ENCODE measurements at places on chromosomes 6 and 20.

DNA sequence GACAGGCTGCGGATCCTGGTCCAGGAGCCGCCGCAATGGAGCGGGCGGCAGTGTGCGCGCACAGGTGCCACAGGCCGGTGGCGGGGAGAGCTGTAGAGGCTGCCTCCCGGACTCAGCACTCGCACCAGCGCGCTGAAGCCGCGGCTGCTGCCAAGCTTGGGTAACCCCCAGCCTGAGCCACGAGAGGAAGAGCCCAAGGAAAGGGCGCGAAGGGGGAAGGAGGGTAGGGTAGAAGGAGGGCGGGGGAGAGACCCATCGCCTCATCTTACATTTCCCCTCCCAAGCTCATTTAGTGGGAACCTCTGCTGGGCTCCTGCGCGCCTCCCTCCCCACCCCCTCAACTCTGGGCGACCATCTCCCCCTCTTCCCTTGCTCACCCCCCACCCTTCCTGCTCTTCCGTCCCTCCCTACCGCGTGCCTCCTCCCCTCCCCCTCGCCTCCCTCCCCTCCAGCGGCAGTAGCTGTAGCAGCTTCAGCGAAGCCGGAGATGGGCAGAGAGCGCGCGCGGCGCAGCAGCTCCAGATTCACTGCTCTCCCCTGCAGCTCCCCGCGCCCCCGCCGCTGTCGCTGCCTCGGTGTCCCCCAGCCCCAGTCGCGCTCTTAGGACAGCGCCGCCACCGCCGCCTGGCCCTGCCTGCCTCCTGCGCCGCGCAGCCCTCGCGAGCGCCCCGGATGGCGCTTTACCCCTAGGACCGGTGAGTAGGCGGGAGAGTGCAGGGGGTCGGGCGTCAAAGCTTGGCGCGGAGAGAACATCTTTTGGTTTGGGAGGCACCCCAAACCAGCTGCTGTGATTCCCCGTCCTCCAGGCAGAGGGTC, at the start of gene FUT9:
FUT9 (plus strand) TSS at position 457 of the 816 bp plus-strand sequence. CDS start 187,182 bp downstream, outside the sequence.
- DNase-seq, result no peak

DNA sequence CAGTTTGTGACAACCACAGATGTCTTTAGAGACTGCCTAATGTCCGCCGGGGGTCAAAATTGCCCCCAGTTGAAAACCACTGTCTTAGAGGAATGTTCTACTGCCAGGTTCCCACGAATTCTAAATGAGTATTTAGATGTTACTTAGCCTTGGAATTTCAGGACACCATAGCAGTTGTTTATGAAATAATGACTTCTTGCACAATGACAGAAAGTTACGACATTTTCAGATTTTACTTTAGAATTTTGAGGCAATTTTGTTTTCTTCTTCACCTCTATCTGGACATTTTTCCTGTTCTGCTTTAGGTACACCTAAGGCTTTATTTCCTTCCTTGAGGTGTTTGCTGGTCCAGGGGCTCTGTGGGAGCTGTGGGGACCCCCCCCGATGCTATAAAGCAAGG, 83.4 kb downstream of the CCDC170 start:
- no peak for DNase-seq

- DNase-seq, result no peak
Measured at GRCh38 chr20:46592580-46593362, 42.3 kb upstream of the OCSTAMP start.

DNA sequence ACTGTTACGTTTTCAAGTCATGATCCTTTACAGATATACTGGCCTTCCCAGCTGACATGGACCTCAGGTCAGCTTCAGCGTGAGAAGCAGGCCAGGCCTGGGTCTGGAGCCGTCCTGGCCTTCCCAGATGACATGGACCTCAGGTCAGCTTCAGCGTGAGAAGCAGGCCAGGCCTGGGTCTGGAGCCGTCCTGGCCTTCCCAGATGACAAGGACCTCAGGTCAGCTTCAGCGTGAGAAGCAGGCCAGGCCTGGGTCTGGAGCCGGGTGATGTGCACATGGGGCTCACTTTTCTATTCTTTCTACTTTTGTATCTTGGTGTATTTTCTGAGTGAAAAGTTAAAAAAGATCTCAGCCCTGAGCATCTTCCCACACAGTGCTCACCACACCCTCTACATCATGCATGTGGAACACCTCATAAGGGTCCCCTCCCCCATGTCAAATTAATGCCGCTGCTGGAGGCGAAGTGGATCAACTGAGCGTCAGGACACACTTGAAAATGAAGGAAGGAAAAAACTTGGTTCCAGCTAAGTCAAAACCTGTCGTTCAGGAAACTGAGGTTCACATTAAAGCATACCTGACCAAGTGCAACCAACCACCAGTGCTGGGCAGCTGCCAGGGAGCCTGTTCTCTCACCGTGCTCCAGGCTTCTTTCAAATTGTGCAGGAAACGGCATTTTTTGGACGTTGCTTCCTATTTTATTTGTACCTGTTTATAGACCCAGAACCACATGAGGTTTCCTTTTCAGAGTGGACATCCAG, 32.2 kb downstream of the KIF25 start:
- no peak for DNase-seq

GRCh38 chr20:16279320-16279719, 293.9 kb downstream of the KIF16B start:
- DNase-seq, result no peak

DNA sequence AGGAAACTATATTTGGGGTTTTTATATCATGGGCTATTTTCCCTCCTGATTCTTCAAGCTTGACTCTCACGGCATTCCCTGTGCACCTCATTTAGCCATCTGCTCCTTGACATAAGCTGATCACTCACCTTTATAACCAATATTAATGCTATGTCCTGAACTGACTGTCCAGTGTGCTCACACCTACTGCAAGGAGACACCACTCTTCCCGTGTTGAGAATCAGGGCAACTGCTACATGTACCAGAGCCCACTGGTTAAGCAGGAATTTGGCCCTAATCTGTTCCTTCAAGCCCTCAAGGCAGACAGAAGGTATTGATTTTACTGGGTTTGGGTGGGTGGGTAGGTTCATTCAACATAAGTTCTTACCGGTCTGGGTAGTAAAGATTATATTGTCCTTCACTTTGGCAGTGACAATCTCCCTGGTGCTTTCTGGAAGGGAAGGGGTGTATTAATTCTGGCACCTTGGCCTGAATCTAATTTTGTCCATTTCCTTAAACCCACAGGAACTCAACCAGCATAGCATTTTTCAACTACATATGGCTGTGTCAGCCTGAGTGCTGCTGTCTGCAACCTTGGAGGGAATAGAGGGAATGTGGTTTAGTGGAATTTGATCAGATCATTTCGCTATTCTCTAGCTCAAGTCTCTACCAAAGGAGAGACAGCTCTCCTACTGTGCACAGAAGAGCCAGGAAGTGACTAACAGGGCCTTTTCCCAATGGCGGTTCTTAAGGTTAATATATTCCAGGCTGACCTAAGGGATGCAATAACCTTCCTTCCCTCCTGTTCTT, 293.2 kb downstream of the BTBD9 start:
- no peak for DNase-seq

DNA sequence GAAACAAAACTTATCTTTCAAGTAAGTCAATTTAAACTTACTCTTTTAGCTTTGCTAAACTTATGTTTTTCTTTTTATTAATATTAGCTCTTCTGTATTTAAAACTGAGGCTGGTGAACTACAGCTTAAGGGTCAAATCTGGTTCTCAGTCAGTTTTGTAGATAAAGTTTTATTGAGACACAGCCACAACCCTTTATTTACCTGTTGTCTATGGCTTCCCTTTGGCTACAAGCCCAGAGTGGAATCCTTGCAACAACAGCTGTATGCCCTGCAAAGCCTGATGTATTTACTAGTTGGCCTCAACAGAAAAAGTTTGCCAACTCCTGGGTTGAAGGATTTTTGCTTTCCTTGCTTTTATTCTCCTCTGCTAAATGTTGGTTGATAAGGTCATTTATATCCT, 491.4 kb upstream of the RNF217 start:
- no peak for DNase-seq

DNA sequence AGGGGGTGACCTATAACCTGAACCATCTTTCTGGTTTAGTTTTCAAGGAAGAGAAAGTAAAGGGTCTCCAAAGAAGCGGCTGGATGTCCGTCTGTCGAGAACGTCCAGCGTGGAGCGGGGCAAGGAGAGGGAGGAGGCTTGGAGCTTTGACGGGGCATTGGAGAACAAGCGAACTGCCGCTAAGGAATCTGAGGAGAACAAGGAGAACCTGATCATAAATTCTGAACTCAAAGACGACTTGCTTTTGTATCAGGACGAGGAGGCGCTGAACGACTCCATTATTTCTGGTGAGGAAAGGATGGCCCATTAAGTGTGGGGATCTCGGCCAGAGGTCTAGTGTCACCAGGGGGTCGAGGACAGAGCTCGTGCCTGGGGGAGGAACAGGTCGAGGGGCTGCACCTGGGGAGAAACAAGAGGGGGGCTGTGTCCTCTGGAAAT, 159.2 kb downstream of the SYCP2 start:
- DNase-seq, result no peak

DNA sequence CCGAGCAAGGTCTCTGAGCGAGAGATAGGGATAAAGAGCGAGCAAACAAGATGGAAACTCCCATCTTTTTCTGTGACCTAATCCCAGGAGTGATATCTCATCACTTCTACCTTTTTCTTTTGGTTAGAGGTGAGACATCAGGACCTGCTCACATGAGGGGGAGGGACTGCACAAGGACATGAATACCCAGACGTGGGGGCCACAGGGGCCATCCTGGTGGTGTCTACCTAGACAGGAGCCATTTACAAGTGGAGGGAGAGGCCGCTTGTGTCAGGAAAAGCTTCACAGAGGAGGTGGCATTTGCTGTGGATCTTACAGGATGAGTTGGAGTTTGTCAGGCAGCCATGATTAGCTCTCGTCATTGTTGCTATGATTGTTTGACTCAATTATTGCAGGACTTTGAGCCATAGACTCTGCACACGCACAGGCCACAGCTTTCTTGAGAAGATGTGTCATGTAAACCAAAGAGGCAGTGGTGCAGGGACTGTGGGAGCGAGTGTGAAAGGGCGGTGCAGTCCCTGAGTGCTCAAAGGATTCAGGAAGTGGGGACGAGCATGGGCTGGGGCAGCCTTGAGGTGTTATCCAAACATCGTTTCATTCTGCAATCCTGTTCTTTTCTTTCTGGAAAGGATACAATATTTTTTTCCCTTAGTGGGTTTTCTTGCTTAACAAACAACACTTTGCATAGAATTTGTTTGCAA, 7.7 kb downstream of the NPEPL1 start:
- no peak for DNase-seq

DNA sequence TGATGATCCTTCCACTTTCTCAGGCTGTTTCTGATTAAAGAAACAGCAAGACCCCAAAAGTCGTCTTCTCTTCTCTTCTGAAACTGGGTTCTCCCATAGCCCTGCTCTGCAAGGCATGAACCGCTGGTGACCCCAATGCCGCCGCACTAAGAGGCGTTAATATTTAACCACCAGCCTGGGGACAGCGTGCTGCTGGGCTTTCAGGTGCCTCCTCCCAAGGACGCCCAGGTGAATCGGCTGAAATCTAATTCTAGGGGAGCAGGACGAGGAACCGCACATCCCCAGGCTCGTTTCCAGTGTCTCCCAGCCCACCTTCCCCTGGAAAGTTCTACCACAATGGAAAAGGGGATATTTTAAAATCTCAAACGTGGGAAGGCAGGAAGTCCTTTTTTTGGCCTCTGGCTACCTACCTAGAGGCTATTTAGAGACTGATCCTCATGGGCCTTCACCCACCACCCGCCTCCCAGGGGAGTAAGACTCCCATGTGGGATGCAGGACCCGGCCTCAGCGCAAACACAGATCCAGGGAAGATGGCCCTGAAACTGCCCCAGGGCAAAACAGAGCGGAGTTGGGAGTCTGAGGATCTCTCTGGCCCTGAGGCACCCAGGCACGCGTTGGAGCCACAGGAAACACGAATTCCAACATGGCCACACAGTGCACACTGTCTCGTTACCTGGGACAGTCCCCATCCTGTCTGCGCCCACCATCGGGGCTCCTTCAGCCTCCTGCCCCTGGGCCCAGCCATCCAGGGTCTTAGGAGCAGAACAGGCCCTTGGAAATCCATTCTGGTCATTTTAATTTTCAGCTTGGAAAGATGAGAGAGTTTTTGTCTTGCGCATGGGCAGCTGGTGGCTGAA, 56.2 kb downstream of the BMP7 start:
- no peak for DNase-seq

GRCh38 chr20:4132956-4133355, 117.6 kb upstream of the RNF24 start:
- DNase-seq, result no peak

DNA sequence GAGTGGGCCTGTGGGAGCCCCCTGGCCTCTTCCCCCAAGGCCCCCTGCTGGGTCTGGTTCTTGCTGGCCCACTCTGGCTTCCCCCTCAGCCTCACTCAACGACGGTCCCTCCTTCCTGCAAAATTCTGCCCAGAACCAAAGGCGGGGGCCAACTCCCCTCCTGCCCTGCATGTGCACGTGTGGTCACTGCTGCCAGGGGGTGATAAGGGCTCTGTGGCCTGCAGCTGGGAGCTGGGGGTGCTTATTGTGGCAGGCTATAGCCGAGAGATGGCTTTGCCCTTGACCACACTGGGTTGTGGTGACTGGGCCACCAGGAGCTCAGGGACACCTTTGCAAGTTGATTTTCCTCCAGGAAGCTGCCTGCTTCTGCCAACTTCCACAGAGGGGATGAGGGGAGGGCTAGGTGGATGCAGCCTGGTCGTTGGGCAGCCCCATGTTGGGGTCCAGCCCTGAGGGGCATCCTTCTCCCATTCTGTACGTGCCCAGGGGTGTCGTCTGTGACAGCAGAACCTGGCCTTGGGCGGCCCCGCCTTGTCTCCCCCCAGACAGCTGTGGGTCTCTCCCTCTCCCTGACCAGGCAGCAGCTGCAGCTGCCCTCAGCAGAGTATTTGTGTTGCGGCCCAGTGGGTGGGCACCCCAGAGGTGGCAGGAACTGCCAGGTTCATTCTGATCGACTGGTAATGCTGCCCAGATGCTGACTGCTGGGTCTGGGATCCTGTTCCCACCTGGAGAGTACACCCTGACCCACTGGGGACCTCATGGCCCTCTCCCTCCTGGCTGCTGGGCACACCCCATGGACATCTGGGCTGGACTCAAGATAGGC, 5.6 kb downstream of the TCEA2 start:
- DNase-seq, result no peak

GRCh38 chr6:108417027-108417426, 122.2 kb downstream of the AFG1L start:
- DNase-seq, result no peak

DNA sequence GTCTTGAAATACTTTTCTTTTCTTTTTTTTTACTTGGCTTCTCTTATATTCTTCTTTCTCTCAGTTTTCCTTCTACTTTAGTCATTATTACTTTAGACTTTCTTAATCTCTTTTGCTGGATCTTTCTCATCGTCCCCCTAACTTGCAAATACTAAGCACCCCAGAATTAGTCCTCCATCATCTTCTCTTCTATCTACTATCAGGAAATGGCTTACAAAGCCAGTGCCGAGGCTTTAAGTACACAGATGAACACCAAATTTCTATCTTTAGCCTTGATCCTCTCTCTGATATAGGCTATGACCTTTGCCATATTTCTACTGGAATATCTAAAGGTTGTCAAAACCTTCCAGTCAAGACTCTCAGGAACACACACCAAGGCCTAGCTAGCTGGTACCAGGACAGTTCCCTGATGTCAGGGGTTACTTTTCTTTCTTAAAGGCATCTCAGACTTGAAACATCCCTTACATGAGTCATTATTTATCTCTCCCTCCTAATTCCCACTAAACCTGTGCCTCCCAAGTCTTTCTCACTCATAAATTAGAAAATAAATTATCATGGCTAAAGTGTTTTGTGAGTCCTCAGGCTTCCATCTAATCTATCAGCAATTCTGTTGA, 278.6 kb upstream of the TCF21 start:
- DNase-seq, result no peak
